ENCODE measurements at places on chromosomes 2 and 18. TPM values are rescaled to one million over a fixed set of nuclear protein-coding genes. Genes with fewer than 3 reads are reported as not detected.
A peak's percentile ranks its signal among the peaks of the same experiment; 100 is the strongest.

GRCh38 chr2:237218756-237219155 is 133.1 kb downstream of the COPS8 start:
- H3K4me3 ChIP-seq: no peak overlapping the region
- H3K27ac ChIP-seq: no peak overlapping the region
- peaks cover 26% of the 10 kb centered on the region for H3K27me3 ChIP-seq
- DNase-seq: no peak

CTNNA2 gene
- not detected for total RNA-seq

DNA sequence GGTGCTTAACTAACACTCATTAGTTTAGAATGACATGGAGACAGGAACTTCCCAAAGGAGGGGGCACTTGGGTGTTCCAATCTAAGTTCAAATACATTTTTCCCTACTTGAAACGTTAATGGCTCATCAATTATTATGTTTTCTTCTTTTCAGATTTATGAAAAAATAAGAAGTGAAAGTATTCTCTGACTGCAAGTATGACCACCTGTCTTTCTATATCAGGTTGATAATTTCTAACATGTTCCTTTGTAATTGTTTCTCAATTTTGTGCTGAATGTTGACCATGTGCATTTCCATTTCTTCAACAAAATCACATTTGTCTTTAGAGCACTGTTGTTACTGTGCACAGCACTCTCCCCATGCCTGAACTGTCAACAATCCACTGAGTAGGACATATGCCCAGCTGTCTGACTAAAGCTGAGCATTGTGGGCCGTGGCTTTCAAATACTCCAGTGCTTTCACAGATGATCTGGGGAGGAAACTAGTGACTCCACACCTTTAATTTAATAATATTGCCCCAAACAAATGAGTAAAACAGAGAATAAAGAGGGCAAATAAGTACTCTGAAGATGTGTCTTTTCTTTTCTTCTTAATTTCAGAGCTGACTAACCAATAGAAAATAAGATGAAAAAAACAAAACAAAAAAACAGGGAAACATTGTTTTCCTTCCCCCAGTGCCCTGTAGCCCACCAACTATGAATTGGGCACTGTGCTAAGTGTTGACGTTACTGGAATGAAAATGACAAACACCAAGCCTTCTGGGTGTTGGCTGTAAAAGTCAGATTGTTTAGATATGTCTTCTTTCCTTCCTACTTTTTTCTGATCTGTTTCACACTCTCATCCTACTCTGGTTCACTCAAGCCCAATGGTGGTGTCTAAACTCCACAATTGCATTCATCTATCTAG is 16.0 kb downstream of the LANCL1 start:
- peaks cover 15% of the 10 kb centered on the region for H3K36me3 ChIP-seq
- no peak for DNase-seq
- no peaks in the 10 kb centered on the region for H3K27me3 ChIP-seq
- H3K4me1 ChIP-seq: no peaks in the 10 kb centered on the region
- H3K27ac ChIP-seq: no peak overlapping the region
- no peak overlapping the region for H3K4me3 ChIP-seq

DNA sequence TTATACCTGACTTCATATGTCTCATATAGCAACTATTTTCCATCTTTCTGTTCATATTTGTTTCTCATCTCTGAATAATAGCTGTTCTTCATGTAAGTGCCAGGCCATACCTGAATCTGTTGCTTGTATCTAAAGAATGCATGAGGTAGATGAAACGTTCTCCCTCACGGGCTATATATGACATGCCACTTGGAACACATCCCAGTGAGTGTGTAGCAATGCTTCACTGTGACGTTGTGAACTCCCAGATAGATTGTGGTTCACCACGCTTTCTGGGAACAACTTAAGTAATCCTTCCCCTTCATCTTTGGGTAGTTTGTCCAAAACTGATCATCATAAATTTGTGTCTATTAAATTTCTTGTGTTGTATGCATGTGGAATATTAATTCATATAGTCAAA is 60.1 kb downstream of the RDH14 start:
- no peak for DNase-seq
- H3K27ac ChIP-seq: no peak overlapping the region
- no peak overlapping the region for H3K4me3 ChIP-seq
- H3K4me1 ChIP-seq: no peaks in the 10 kb centered on the region

DNA sequence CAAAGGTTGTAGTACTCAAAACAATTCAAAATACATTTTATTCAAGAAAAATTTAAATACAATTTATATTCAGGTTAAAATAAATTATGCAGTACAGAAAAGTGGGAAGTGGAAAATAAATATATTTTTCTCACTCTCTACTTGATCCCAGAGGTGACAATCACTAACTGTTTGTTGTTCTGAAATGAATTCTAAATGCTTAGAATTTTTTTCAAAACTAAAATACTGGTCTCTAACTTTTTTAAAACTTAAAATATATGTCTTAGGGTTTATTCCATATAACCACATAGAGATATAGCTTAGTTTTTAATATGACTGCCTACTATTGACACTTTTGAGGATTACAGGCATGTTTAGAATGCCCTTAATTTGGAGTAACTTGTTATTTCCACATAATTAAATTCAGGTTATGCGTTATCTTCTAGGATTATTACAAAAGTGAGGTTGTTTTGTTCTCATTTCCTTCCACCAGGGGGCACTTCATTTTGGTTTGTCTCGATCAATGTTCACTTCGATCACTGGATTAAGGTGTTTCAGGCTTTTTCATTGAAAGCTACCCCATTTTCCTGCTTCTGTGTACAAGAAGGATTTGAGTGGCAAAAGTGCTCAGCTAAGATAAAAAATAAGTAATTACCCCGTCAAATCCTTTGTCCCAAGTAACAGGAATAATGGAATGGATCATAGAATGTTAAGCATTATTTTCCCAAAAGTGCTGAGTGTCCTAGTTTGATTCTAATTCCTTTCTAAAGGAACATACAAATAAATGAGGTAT is 27.1 kb upstream of the TFPI start:
- DNase-seq: peak; percentile 17
- H3K4me1 ChIP-seq: peaks cover 23% of the 10 kb centered on the region
- H3K27ac ChIP-seq: no peak overlapping the region
- no peaks in the 10 kb centered on the region for H3K36me3 ChIP-seq
- no peak overlapping the region for H3K4me3 ChIP-seq
- H3K27me3 ChIP-seq: no peaks in the 10 kb centered on the region

CERS6 gene
- total RNA-seq: 11.2 TPM

DNA sequence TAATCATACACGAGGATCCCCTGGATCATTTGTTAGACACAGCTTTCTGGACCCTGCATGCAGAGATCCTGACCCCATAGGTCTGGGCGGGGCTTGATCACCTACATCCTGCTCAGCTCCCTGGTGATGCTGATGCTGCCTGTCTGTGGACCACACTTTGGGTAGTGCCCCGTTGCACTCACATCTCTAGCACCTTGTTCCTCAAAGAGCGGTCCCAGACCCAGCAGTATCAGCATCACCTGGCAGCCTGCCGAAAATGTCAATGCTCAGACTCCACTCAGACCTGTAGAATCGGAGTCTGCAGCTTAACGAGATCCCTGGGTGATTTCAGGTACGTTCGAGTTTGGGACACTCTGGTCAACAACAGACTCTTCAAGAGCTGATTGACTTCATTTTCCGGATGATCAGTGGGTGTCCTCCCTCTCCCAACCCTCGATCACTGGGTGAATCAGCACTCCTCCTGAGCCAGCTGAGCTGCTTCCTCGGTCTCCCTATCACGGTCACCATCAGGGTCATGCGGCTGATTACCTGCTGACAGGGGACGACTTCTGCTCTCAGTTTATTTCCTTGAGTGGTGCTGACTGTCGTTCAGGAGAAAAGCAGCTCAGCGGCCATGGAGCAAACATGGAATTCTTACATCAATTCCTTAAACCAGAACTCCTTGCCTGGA is 150.6 kb upstream of the RAB12 start:
- H3K4me1 ChIP-seq: no peaks in the 10 kb centered on the region
- H3K4me3 ChIP-seq: no peak overlapping the region
- peaks cover 8% of the 10 kb centered on the region for H3K27me3 ChIP-seq
- no peaks in the 10 kb centered on the region for H3K36me3 ChIP-seq
